ELF-1 (cell line): ENCODE measurements at places on chromosomes 2 and 18.

GRCh38 chr2:172252154-172252553 lies 149.5 kb upstream of the DLX2 start:
- DNase-seq: no peak

GRCh38 chr2:165691615-165692014 lies 102.4 kb downstream of the GALNT3 start:
- DNase-seq: peak; percentile 64

DNA sequence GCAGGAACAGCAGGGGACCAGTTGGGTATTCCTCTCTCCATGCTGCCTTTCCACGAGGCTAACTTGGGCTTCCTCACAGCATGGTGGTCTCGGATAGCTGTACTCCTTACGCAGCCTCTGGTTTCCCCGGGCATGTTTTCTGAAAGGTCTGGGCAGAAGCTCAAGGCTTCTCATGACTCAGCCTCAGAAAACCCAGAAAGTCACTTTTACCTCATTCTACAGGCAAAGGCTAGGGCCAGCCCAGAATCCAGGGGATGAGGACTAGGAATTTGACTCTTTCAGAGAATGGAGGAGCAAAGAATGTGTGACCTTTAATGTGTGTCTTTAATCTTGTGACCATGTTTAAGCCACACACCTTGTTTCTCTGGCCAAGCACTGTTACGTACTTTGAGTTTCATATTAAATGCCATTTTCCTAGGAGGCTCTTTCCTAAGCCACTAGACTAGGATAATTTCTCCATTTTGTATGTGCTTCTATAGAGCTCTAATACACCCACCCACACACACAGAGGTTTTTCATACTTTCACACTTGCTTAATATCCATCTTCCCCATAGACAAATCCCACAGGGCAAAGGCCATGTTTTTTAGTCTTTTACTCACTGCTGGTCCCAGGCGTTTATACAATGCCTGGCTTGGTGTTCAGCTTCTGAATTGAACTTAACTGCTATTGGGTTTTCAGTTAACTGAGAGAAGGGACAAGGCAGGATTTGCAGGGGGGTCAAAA lies 77.3 kb downstream of the LONRF2 start:
- no peak for DNase-seq

GRCh38 chr2:71609029-71609428 lies 155.7 kb downstream of the DYSF start:
- no peak for DNase-seq

GRCh38 chr2:147214914-147215313 lies 629.9 kb upstream of the ACVR2A start:
- no peak for DNase-seq

DNA sequence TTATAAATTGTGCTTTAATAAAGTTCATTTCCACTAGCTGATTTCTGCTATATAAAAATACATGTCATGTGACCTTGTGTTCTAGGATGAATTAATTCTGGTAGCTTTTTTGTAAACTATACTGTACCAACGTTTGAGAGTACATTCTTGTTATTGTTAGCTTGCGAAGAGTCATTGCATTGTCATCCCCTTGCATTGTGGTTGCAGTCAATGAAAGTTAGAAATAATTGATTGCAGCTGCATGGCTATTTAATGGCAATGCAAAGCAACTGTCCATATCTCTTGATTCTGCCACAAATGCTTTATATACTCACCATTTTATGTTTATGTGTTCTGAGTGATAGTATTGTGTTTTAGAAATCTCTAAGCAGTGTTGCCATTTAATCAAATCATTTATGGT lies 91.6 kb downstream of the ZNF407 start:
- no peak for DNase-seq

DNA sequence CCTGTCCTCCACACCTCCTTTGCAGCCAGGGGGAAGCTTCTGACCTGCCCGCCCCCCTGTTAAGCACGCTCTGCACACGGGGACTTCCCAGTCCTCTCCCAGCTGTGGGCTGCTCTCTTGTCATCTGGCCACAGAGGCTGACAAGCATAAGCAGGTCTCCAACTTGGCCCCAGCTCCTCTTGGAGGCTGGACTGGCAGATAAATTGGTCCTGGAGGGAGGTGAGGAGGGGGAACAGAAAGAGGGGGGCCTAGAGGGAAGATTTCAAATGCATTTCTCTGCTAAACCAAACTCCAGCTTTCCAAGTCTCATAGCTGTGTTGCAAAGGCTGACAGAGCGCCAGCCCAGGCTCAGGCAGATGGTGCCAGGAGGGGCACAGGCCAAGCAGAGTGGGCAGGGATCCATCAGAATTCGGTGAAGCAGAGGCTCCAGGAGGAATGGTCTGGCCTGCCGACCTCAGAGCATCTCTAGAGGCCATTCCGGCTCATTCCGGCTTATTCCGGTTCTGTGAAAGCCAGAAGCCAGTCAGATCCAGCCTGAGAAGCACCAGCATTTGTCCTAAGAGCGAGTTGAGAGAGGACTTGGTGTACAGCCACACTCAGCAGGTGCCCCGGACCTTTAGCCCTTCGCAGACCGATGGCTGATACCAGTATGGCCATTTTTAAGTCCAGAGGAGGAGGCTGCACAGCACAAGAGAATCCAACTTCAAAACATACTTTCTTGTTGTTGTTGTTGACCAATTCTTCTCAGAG lies 508.9 kb upstream of the MYT1L start:
- DNase-seq: no peak
